Fibroblast of skin of right biceps (primary cell): ENCODE measurements at places on chromosomes 2 and 18.

- DNase-seq: no peak
These were observed 862.3 kb upstream of the POU3F3 start for GRCh38 chr2:103991591-103991990.

- DNase-seq: no peak
These were observed 108.5 kb downstream of the CABLES1 start for GRCh38 chr18:23243816-23244215.

DNA sequence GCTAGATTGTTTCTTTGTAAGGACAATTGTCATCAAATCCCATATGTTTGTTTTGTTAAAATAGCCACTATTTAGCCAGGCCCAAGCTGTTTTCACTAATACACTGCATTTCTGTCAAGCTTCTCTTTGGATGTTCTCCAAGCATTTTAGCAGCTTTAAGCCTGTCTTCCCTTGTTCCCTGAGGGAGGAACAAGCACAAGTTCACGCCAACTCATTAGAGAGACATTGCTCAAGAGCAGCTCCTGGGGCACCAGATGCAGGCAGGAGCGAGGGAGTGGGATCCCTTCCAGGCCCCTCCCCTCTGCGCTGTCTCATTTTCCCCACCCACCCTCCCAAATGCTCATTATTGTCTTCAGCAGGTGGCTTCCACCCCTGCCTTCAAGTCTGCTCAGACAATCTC, 32.6 kb upstream of the PPP3R1 start:
- DNase-seq: peak; percentile 55

- no peak for DNase-seq
These were observed 9.6 kb downstream of the IL1A start for GRCh38 chr2:112774536-112775285.

GRCh38 chr2:118443596-118443995, 355.3 kb downstream of the INSIG2 start:
- peak; percentile 89 for DNase-seq

DNA sequence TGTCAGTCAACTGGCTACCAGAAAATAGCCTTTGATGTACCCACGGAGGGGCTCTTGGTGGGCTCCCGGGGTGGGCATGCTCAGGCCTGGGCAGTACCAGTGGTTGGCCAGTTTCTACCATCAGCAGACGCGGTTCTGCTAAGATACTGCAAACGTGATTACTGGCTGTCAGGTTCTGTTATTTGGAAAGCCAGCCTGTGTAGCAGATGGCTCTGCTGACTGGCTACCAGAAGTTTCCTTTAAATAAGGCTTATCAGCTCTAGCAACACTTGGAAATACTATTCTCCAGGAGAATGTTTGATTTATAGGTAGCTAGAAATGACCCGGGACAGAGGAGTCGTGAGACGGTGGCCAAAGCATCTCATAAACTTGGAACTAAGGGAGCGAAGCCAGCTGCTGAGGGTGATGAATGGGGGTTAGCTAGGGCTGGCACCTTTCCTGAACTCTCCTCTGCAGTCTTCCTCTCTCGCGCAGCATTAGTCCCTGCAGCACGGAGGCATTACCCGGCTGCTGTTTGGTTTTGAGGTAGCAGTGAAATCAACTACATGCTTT, 171.9 kb downstream of the AGAP1 start:
- DNase-seq: no peak

GRCh38 chr2:184004289-184004947, 593.9 kb upstream of the ZNF804A start:
- DNase-seq: no peak

- DNase-seq: no peak
These were observed 23.0 kb downstream of the LYPD6 start for GRCh38 chr2:149353421-149353820.

- DNase-seq: no peak
These were observed 13.6 kb upstream of the PROC start for GRCh38 chr2:127404466-127405254.

DNA sequence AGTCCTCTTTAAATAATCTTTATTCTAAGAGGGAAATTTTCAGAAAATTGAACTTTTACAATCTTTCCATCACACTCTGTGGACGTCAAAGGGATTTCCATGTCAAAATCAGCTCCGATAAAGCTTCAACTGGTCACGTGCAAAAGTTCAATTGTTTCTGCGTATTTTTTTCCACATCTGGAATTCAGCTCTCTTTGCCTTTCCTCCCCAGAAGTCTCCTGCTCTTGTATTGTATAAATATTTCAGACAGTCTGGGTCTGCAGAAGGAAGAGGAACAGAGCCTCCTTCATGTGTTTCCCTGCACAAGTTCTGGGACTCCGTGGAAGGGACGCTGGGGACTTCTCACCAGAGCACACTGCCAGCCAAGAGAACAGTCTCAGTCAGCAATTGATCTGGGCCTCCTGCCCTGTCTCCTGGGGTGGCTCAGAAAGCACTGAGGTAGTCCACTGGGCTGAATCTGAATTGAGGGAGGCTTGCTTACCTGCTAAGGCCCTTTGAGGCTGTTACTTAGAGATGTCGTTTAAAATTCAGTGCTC, 251.5 kb downstream of the TFCP2L1 start:
- no peak for DNase-seq

DNA sequence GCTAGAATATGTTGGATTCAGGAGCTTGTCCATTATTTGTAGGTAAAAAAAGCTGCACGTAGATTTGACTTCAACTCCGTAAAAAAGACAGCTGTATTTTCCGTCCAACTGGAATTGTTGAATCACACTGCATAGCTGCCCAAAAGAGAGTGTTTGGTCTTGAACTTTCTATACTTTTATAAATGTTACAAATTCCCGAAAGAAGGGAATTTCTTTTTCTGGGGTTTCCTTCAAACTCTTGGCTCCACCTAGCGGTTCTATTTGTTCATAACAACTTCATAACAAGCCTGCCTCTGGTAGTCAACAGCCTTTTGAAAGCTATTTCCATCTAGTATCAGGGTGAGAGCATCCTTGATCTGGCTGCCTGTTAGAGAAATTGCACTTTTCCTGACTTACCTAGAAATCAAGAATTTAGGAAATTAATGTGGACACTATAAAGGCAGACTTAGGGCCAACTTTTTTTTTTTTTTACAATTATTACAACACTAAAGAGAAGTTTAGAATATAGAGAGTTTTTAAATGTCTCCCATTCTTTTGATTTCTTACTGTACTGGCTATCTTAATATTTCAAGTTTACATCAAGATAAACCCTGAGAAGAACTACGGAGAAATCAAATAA, 48.1 kb downstream of the TMEM185B start:
- peak; percentile 64 for DNase-seq

DNA sequence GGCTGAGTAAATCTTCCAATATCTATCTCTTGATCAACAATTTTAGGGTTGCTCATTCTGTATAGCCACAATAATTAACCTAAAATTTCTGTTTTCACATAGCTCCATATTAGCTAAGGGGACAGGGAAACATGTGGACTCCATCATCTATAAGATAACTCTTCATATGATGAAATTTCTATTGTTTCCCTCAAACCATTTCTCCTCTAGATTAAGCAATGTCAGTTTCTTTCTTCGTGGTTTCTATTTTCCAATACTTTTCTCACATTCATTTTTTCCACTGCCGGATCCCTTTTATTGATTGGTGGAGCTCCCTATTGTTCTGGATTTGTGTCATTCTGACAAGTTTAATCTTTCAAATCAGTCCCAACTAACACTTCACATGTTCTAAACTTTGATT, 1221.3 kb upstream of the ZEB2 start:
- no peak for DNase-seq

- DNase-seq: peak; percentile 32
These were observed 364.0 kb upstream of the SLC14A2 start for GRCh38 chr18:45251236-45251635.

GRCh38 chr18:12842459-12843380, 41.3 kb downstream of the PTPN2 start:
- DNase-seq: no peak

- DNase-seq: no peak
These were observed 93.5 kb downstream of the SPIRE1 start for GRCh38 chr18:12564378-12564777.

DNA sequence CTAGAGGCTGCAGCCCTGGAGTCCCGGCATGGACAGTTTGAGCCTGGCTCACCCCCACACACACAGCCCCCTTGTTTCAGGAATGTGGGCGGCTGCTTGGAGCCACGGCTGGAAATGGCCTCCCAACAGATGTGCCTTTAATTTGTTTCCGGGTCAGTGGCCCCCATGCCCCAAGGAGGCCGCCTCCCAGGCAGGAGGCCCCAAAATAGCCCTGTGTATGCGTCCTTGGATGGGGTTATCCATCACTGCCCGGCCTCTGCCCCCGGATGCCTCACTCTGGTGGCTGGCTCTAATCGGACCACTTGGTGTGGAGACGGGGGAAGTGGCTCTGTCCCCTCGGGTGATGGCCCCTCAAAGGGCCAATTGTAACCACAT, 151.9 kb upstream of the MYCN start:
- no peak for DNase-seq

DNA sequence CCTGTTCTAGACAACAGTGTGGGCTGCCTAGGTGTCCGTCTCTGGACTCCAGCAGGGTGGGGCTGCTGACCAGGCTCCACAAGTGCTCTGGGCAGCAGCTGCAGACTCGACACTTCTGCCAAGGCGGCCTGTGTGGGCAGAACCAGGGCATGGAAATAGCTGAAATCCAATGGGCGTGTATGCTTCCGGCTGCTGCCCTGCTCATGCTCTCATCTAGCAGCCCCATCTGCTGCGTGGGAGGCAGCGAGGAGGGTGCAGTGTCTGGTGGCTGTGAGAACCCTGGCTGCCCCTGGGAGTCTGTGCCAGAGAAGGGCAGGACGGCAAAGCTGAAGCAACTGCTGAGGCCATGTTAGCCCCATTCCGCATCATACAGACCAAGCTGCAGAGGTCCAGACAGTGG, 174.9 kb downstream of the SOX11 start:
- DNase-seq: no peak

GRCh38 chr2:55482186-55482884, 37.2 kb upstream of the CFAP36 start:
- DNase-seq: peak; percentile 82

GRCh38 chr18:67408240-67408639, 108.3 kb downstream of the DSEL start:
- no peak for DNase-seq

DNA sequence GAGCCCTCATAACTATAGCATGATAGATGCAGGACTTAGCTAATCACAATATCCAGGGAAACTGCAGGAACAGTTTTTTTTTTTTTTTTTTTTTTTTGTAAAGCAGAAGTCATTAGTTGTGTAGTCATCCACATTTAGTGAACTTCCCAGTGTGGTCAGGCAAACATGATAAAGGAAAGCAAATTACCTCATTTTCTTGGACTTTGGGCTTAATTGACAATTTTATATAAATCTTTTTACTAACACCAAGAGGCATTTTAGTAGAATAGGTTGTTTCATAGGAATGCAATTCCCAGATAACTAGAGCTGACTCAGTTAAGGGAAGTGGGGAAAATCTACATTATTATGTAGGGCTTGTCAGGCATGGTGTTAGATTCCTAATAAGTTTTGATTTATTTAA, 142.7 kb upstream of the GCFC2 start:
- DNase-seq: no peak

DNA sequence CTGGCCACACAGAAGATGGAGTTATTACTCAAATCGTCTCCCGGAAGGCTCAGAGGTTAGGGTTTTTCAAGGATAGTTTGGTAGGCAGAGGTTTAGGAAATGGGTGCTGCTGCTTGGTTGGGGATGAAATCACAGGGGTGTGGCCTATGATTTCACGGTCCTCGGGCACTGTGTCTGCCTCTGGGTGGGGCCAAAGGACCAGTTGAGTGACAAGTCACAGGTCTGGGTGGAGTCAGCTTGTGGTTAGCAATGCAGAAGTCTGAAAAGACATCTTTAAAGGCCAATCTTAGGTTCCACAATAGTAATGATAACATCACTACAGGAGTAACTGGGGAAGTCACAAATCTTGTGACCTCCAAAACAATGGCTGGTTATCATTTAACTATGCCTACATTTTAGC, 387.8 kb downstream of the ZNF521 start:
- DNase-seq: no peak

GRCh38 chr2:148568597-148568996, 76.0 kb upstream of the EPC2 start:
- no peak for DNase-seq

GRCh38 chr2:5692561-5693286, 540 bp downstream of the SOX11 start:
- DNase-seq: peak; percentile 41

- DNase-seq: no peak
These were observed 19.7 kb downstream of the CYRIA start for GRCh38 chr2:16645775-16646559.

DNA sequence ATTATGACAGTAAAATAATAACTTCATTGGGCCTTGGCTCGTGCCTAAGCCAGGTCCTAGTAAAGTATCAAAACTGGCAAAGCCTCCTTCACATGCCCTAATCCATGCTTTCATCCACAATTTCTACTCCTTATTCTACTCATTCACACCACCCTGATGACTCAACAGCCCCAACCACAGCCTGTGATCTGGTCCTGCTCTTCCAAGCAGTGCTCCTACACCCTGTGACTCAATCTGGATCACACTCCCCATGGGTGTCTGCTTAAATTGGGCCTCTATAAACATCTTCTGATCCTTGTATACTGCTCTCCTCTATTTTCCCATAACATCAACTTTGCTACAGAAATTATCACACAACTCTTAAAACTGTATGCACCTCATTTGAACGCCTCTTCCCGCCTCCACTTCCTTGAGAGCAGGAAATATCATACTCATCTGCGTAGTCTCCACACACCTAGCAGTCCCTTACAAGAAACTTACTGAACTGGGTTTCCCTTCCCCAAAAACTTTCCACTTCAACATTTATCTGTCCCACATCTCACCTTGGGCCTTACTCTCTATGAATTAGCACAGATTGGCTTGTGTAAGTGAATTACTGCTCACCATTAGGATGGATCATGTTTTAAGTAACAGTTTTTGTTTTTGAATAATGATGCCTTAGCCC, 15.9 kb downstream of the GTF3C3 start:
- DNase-seq: peak; percentile 71
